ENCODE measurements at places on chromosomes 1 and 21.

- no peak for DNase-seq
Measured at GRCh38 chr1:178953034-178953433, 72.7 kb upstream of the FAM20B start.

GRCh38 chr1:11238311-11238710, 24.0 kb downstream of the MTOR start:
- DNase-seq, result no peak

- no peak for DNase-seq
Measured at GRCh38 chr1:24032981-24033380, 52.9 kb upstream of the SRSF10 start.

GRCh38 chr1:101116006-101116405, 90.4 kb upstream of the DPH5 start:
- no peak for DNase-seq

- DNase-seq, result no peak
Measured at GRCh38 chr21:44813149-44813548, 4.7 kb downstream of the SUMO3 start.

DNA sequence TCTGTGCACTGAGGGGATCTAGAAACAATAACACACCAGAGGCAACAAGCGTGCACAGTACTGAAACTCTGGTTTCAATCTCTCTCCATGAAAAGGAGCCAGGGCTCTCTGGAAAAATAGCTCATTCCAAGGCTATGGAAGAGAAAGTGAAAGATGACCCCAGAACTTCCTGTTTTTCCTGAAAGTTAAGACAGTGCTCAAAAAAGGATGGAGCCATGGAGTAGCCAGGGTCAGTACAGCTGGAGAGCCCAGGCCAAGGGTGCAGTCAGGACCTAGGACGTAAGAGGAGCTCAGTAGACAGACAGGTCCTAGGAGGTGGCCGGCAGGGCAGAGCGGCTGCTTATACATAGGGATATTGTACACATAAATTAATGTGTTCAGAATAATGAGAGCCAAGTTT, 19.1 kb downstream of the NOL9 start:
- DNase-seq, result no peak

GRCh38 chr1:208653426-208653825, 409.2 kb upstream of the PLXNA2 start:
- DNase-seq, result no peak

GRCh38 chr1:3880429-3881192, 19.5 kb downstream of the C1orf174 start:
- no peak for DNase-seq

DNA sequence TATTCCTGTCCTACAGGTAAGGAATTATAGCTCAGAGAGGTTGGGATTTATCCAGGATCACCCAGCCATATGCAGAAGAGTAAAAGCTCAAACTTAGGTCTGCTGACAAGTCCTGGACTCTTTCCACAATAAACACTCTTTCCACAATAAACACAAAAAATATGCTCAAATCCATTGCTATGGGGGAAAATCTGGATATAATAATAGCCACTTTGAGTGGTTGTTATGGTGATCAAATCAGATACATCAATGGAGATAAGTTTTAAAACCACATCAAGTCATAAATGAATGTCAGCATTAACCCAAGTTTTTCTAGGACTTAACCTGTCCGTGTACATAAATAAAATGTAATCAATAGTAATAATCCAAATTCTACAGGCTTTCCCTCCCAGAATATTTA, 22.3 kb upstream of the TTF2 start:
- no peak for DNase-seq

GRCh38 chr1:153509729-153510354, 25.9 kb downstream of the S100A6 start:
- DNase-seq, result peak; percentile 19

- no peak for DNase-seq
Measured at GRCh38 chr1:228334226-228334935, 72.3 kb downstream of the TRIM11 start.

- DNase-seq, result no peak
Measured at GRCh38 chr1:21607549-21608529, 61.3 kb downstream of the RAP1GAP start.

DNA sequence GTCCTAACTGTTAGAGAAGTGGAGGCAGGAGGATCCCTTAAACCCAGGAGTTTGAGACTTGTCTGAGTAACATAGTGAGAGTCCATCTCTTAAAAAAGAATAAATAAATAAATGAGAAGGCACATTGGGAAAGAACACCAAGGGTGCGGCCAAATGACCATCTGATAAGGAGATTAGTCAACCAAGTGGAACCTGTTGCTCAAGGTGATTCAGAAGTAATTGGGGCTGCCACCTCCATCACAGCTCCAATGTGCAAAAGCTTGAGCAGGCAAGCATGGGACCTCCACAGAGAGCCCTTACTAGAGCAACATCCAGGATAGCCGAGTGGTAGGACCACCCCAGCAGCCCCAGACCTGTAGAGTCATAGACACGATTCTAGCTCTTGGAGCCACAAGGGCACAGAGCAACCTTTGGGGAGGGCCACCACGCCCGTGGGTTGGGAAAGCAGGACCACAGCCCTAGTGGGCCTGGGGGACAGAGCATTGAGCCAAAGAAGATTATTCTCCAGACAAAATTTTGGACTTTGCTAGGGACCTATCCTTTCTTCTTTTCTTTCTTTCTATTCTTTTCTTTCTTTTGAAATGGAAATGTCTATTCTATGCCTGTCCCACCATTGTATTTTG, 40.9 kb downstream of the KCNK1 start:
- no peak for DNase-seq

DNA sequence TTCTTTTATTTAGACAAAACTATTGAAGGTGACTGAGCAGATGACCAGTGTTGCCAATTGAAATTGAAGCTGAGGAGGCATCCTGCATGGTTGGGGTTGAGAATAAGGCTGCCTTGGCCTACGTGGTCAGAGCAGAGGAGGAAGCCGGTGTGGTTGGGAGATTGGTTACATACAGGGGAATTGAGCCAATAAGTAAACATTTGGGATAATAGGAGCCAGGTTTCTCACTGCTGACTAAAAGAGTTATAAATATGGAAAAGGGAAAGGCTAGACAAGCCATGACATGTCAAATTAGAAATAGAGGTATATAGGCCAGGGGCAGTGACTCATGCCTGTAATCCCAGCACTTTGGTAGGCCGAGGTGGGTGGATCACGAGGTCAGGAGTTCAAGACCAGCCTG, 15.8 kb downstream of the SNX7 start:
- no peak for DNase-seq

DNA sequence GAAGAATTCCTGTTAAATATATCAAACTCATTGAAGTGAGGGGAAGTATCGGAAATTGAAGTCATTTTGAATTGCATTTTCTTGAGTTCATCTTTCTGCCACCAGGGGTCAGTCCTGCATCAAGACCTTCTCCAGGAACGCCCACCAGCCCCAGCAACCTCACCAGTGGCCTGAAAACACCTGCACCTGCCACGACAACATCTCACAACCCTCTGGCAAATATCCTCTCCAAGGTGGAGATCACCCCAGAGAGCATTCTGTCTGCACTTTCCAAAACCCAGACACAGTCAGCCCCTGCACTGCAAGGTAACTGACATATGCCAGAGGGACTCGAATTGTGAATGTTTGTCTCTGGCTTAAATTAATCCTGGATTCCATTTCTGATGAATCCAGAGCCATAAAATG, 22.8 kb upstream of the TARS2 start:
- peak; percentile 63 for DNase-seq

DNA sequence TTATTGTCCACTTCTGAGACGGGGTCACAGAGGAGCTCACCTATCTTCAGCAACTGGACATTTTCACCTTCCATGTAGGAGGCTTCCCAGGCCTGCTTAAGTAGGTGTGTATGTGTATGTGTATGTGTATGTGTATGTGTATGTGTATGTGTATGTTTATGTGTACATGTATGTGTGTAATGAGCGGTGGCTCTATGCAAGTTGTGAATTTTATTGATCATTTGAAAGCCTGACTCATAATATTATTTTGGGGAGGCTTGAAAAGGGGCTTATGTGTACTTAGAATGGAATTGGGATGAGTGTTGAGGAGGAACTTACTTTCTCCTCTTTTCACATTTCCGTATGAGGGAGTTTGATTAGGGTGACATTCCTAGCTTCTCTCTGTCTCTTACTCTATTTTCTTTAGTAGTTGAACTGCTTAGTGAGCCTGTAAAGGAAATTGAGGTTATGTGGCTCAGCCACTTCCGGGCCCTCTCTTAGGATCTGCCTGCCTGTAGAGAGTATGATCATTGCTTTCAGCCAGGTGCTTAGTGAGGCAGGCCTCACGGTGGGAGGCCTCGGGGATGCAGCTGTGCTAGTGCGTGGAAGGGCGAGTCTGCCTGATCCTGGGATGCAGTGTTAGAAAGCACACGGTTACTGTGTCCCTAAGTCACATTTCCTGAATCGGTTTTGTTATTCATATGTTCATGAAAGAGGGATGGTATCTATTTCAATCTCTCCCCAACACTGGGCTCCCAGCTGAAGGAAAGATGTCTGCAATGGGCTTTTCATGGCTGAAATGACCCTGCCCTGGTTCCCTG, 61.0 kb downstream of the IER5 start:
- DNase-seq, result peak; percentile 71

- DNase-seq, result no peak
Measured at GRCh38 chr1:93675931-93676330, 5.7 kb downstream of the BCAR3 start.

GRCh38 chr1:217091561-217091960, 368.3 kb upstream of the ESRRG start:
- DNase-seq, result no peak

GRCh38 chr1:116739371-116740012, 14.7 kb upstream of the CD2 start:
- no peak for DNase-seq

- peak; percentile 23 for DNase-seq
Measured at GRCh38 chr1:158830904-158831507, at the start of gene MNDA. TSS of gene MNDA (plus strand) at chr1:158831351. CDS start at chr1:158842154, 10,803 bp downstream.

DNA sequence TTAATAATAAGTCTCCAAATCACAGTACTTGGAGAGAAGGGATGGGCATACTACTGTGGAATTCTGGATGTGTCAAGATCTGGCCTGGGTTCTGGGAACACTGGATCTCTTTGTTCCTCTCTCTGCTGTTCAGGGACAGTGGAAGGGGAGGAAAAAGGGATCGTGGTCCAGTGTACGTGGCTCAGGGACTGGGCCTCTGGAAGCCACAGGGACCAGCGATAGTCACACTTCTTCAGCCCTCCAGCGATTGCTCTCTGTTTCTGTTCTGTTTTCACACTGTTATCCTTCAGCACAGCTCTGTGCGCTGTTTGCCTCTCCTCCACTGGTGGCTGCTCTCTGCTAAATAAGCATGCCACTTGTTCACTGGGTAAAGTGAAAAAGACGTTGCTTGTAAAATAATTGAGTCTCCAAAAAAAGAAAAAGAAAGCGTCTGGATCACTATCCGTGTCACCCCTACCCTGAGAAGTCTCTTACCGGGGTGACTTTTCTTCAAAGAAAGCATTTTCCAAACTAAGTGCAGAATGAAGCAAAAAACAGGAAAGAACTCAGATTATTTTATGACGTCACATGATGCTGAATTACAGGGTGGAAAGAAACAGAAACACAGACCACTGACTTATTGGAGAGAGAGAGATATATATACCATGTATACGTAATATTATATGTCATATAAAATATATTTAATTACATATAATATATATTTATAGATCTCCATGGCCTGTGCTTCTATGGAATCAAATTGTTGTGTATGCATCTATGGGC, 279.4 kb downstream of the RGS7 start:
- DNase-seq, result no peak

DNA sequence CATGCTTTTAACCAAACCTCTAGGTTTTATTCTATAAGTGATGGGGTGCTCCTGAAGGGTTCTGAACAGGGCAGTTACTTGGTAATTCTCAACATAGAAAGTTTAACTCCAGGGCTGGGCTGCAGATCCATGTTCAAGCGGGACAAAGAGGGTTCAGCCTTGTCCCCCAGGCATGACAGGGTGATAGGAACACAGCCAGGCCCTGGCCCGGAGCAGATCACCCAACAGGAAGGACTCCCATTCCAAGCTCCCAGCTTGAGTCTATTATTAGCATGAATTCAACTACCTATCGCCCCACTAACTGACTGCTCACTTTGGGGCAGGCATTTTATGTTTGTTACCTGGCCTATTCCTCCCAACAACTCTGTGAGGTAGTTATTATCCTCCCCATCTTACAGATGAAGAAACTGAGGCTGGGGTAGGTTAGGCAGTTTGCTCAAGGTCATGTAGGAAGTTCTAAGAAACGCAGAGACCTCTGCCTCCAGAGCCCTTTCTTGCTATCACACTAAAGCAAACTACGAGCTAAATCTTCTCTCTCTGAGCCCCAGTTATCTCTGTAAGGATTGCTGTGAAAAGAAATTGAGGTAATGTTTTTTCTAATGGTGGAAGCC, 14.5 kb downstream of the ASAP3 start:
- DNase-seq, result no peak

DNA sequence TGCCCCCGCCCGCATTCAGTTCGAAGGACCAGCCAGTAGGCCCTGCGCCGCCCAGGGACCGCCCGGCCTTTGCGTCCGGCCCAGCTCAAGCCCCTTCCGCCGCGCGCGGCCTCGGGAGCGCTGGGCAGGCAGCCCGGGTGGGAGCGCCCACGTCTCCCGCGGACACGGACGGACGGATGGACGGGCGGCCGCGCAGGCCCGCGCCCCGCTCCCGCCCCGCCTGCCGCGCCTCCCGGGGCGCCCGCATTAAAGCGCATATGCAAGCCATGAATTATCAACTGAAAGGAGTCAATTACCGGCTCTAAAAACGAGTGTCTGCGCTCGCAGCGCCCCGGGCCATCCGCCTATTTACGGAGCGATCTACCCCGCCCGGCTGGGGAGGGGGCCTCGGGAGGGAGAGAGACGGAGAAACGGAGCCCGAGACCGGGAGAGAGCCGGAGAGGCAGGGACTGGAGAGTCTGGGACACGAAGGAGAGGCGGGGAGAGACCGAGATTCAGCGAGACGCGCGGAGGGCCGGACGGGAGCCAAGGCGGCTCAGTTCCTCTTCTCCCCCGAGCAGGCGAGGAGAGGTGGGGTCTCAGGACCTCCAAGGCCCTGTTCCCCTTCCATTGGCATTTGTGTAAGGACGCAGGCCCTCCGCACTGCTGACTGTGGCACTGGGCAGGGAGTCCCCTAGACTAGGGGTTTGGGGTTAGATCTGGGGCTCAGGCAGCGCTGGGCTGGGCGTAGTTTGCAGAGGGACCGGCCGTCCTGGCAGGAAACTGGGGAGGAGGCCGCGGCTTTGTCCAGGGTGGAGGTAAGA, 41.3 kb upstream of the DMBX1 start:
- DNase-seq, result no peak

DNA sequence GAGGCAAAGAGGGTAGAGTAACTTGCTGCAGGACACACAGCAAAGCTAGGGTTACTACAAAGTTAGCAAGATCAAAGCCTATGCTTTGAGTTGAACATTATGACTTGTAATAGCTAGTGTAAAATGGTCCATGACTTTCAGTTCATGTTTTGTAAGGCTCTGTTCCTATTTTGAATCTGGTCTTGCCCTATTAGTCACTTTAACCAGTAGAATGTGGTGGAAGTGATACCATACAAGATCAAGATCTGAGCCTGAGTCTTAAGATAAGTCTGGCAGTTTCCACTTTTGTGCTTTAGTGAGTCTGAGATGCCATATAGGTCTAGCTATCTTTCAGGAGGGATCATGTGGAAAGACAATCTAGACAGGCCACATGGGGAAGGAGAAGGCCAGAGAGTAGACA, 282.1 kb upstream of the BRINP3 start:
- DNase-seq, result no peak

GRCh38 chr1:12620488-12620865, 2.5 kb upstream of the DHRS3 start:
- DNase-seq, result no peak

- no peak for DNase-seq
Measured at GRCh38 chr1:208189716-208190115, 54.5 kb downstream of the PLXNA2 start.

GRCh38 chr1:106831511-106831910, 225.0 kb upstream of the PRMT6 start:
- DNase-seq, result no peak
